ENCODE measurements at places on chromosomes 2 and 18.
A peak's percentile ranks its signal among the peaks of the same experiment; 100 is the strongest.

DNA sequence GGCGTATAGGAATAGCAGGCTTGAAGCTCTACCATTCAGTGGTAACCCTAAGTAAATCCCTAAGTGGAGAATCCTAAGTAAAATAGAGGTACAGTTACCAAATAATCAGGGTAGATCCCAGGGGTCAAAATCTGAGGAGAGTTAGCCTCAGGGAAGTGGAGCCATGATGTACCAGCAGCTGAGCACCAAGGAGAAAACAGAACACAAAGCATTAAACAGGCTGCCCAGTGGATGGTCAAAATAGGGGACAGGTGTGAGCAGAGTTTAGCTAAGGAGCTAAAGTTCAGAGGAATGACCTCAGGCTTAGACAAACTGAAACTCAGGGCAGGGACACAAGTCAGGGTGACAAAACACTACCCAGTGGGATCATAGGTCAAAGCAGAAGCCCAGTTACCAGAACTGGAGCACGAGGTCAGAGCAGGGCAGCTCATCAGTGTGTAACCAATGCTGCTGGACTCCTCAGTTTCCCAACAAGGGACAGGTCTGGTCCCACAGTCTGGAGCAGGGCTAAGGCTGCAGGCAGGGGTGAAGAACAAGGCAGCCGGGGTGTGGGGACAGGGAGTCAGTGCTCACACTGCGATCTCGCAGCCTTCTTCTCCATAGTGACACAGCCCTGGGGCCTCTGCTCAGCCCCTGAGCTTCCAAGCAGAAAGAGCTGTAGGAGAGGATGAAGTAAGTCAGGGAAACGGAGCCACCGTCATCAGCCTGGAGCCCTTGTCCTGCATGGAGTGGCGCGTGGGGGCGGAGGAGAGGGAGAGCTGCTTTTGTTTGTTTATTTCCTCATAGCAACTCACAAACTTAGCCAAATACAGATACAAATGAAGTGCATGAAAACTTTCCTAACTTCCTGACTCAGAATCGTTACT is 264.0 kb downstream of the MREG start:
- DNase-seq = no peak

- DNase-seq = peak; percentile 71
Observed at GRCh38 chr18:36697905-36698304, 130.9 kb downstream of the TPGS2 start.

- DNase-seq = no peak
Observed at GRCh38 chr2:232006253-232006652, 44.7 kb downstream of the DIS3L2 start.

DNA sequence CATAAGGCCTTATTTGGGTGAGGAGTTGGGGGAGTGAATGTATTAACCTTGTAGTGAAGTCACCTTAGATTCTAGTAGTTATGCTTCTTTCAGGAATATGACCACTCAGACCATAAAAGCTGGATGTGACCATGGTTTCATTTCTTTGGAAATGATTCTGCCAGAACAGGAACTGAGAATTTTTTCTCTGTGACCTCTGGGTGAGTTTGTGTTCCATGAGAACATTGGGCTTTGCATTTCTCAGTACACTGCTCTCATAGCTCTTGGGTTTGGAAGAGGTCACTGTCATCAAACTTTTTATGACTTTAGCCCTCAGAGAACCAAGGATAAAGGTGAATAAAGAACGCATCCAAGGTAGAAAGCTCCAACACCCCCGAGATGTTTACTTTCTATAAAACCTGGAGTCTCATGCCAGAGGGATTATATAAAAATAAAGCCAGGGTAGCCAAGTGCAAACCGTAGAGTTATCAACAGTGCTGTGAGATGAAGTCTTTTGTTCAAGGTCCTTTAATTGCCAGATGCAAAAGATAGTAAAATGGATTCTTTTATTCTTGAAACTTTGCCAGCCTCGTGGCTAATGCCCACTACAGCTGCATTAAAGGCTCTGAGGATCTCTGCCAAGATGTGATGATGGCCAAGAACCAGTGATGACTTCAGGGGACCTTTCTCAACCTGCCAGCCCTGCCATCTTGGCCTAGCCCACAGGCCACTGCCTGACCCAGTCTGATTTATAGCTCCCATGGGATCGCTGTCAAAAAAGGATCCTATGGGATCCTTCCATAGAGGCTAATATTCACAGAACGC is 27.8 kb upstream of the MAT2A start:
- DNase-seq = no peak

DNA sequence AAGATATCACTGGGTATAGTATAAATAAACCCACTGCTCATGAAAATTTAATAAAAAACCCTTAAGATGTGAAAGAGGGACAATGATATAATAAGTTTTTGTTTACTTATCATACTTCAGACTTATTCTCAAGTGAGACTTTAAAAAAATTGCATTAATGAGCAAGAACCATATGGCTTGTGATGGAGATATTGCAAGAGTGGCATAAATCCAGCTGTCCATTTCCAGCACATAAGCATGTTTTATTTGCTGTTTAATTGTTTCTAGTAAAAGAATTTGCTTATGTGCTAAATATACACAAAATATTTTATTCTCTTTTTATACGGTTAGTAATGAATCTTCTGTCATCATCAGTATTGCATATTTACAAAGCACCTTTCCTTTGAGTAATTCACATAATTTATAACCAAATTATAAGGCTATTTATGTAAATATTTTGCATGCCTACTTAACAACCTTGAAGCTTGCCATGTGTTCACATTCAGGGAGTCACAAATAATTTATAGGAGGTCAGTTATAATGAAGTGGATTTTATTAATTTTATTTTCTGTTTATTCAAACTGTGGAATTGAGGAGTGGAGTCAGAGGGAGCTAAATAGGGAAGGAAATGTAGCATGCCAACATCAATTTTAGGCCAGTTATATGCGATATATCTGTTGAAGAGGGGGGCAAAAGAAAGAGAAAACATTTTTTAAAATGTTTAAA is 318.5 kb upstream of the CWC22 start:
- DNase-seq = no peak

- no peak for DNase-seq
Observed at GRCh38 chr2:144541396-144541795, 21.5 kb upstream of the ZEB2 start.

- no peak for DNase-seq
Observed at GRCh38 chr2:207387001-207387571, 142.7 kb upstream of the CREB1 start.

DNA sequence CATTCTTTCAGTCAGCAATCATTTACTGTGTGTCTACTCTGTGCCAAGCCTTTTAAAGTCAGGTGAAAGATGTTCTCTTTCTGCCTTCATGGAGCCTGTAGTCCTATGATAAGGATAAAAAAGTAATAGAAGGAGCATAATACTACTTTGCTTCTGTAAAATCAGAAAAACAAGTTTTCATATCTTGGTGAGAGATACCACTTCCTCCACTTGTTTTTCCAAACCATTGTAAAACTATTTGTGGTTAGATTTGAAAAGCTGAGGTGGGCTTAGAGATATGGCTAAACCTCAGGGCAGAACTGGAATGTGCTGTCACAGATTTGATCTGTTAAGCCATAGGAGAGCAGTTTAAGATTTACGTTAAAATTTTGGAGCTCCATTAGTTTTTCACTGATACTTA is 104.7 kb upstream of the FAM117B start:
- DNase-seq = no peak

- no peak for DNase-seq
Observed at GRCh38 chr18:37986665-37987064, 421.1 kb upstream of the CELF4 start.

- peak; percentile 65 for DNase-seq
Observed at GRCh38 chr2:118085173-118086023, 2.9 kb upstream of the INSIG2 start.

- DNase-seq = no peak
Observed at GRCh38 chr2:11930211-11930761, 183.9 kb downstream of the LPIN1 start.

DNA sequence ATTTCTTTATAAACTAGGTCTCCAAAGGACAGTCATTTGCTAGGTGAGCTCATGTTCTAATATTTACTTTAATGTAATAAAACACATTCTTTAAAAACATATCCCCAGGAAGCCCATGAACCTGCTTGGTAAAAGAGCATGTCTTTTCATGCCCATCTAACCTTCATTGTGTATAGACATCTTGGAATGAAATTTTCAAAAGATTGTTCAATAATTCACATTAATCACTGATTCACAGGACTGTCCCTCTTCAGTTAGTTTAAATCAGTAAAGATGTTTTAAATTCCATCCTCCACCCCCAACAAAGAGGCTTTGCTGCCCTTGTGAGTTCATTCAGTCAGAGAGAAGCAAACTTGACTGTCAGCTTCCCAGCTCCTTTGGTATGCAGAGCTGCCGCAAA is 633.4 kb upstream of the CELF4 start:
- DNase-seq = no peak

GRCh38 chr2:239309398-239310245 is 91.2 kb downstream of the HDAC4 start:
- no peak for DNase-seq

DNA sequence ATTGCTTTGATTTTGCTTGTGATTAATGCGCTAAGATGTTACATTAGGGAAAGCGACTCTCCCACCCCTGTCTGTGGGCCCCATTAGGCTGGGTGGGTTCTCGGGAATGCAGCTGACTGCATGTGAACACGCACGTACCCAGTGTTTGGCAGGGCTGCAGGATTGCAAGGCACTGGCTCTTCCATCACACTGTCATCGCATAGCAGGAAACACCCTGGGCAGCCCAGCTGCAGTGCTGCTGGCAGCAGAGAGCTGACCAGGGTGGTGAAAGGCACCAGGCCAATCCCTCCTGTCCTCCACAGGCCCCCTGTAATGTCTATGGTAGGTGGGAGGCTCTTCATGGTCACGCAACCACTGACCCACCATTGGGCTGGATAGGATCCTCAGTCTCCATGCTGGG is 34.4 kb upstream of the FZD7 start:
- no peak for DNase-seq

- no peak for DNase-seq
Observed at GRCh38 chr2:104863468-104864279, 9.8 kb downstream of the POU3F3 start.

- no peak for DNase-seq
Observed at GRCh38 chr2:230933521-230934180, 8.6 kb upstream of the GPR55 start.

GRCh38 chr2:56713978-56714377 is 530.2 kb downstream of the CCDC85A start:
- DNase-seq = no peak

- no peak for DNase-seq
Observed at GRCh38 chr2:156466739-156467405, 30.7 kb downstream of the GPD2 start.

DNA sequence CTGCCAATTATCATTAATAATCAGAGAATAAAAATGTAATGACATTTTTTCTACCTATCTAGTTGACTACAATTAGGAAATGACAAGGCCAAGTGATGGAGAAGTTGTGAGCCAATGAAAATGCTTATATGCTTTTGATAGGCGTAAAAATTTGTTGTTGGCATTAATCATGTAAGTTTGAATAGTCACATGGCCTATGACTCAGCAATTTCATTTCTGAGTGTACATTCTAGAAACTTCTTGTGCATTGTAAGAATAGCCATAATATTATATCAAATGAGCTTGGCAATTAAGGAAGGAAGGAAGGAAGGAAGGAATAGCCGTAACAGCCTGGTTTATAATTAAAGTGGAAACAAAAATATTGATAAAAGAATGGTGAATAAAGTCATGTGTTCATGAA is 179.9 kb downstream of the PTH2R start:
- DNase-seq = no peak

DNA sequence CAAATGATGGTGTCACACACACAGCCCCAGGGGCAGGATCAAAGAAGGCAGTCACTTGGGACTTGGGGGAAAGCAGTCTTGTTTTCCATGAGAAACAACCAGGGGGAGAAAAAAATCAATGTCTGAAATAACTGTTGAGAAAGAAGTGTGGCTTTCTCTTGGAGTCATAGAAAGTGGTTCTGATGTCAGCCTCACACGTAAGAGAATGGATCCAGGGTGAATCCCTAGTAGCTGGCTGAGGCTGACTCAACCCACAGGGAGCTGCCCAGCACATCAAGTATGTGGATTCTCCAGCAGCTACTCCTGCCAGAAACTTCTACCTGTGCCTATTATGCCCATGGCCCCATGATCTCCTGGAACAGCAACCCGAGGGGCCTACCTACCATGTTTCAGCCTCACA is 33.6 kb upstream of the ZBTB7C start:
- no peak for DNase-seq
